Stimulated activated CD8-positive, alpha-beta memory T cell treated with anti-CD3 and anti-CD28 coated beads, Interleukin-15, amount 100 ng/mL, for 4 hours (primary cell): ENCODE measurements at places on chromosomes 6 and 20.
A peak's percentile ranks its signal among the peaks of the same experiment; 100 is the strongest.

- DNase-seq, result no peak
Observed at GRCh38 chr6:70547313-70547712, 19.4 kb upstream of the SDHAF4 start.

- no peak for DNase-seq
Observed at GRCh38 chr6:4055420-4056041, 23.4 kb downstream of the FAM217A start.

- DNase-seq, result no peak
Observed at GRCh38 chr20:40628877-40629276, 60.2 kb downstream of the MAFB start.

DNA sequence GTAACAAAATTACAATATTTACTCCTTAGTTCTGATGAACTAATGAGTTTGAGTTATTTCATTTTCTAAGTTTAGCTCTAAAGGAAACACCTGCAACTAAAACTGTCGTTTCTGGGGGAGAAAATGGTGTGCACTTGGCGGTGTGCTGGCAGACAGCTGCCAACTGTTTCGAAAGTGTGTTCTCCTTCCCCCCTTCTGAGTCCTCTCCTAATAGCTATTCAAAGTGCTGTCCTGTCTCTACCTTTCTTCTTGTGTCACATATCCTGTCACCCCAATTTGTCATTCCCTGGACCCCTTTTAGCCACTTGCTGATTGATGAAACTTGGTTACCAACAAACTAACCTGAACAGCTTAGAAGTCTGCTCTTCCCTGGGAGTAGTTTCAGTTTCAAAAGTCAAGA, 4.9 kb upstream of the UBE2J1 start:
- no peak for DNase-seq

- DNase-seq, result no peak
Observed at GRCh38 chr20:13510837-13511488, 127.8 kb downstream of the TASP1 start.

- DNase-seq, result no peak
Observed at GRCh38 chr6:139235661-139236060, 56.1 kb downstream of the TXLNB start.

- DNase-seq, result no peak
Observed at GRCh38 chr6:10425975-10426780, 11.3 kb upstream of the TFAP2A start.

DNA sequence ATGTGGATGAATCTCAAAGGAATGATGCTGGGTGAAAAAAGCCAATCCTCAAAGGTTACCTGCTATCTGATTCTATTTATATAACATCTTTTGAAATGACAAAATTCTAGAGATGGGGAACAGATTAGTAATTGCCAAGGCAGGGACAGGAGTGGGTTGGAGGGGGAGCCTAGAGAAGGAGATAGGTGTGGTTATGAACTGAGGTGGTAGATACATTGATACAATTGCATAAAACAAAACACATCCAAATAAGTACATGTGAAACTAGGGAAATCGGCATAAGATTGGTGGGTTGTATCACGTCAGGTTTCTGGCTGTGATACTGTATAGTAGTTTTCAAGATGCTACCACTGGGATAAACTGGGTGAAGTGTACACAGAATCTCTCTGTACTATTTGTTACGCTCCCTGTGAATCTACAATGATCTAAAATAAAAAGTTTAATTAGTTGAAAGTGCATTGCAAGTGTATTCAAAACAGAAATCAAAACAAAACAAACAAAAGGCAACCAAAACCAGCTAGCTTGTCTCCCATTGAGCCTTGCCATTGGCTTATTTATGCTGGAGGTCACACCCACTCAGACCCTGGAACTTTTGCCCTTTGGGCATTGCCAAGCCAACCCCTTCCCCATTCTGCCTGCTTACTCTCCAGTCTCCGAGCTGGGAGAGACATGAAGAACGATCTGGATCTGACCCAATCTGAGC, 27.8 kb downstream of the PPP1R16B start:
- no peak for DNase-seq

- no peak for DNase-seq
Observed at GRCh38 chr6:107173779-107174178, 58.5 kb upstream of the BEND3 start.

GRCh38 chr6:15032015-15032414, 213.9 kb upstream of the JARID2 start:
- DNase-seq, result no peak

DNA sequence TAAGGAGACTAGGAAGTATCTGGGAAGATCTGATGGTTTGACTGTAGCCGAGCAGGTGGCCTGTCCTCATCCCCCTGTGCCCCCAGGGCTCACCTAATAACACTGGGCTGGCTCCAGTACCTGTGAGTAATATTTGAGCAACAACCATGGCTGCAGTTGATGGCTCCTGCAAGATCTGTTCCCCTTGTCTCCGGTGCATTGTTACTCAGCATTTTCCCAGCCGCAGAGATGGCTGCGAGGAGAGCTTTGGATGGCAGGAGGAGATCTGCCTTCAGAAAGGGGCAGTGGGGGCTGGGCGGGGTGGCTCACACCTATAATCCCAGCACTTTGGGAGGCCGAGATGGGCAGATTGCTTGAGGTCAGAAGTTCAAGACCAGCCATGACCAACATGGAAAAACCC, 39.3 kb downstream of the PTK7 start:
- no peak for DNase-seq

DNA sequence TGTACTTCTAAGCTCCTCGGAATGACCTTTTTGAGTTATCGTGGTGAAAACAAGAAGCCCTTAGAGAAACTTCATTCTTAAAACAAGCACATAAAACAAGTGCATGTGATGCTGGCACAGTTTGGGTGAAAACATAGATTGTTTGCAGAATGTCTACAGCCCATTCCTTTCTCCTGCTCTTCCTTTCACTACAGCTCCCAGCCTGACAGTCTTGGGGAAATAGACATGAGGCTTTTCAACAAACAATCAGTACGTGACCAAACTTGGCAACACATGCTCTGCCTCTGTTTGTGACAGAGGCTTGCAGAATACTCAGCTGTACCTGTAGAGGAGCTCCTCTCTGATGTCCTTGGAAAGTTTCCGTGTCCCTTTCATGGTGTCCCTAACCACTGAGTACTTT, 321.6 kb downstream of the ZFAND3 start:
- no peak for DNase-seq

- DNase-seq, result no peak
Observed at GRCh38 chr20:49556621-49557020, 11.3 kb downstream of the PTGIS start.

DNA sequence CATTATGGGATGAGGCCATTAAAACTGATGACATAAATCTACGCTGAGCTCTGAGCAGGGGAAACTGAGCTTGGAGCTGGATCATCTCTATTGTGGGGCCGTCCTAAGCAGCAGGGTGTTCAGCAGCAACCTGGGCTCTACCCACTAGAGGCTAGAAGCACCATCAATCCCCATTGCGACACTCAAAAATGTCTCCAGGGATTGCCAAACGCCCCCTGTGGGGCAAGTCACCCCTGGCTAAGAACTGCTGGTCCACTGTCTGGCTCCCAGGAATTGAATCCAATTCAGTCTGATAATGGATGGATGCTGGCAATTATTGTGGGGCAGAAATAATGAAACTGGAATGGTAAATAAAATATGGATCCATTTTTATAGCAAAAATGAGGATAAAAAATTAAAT, 38.2 kb downstream of the PMEPA1 start:
- no peak for DNase-seq

- DNase-seq, result no peak
Observed at GRCh38 chr6:30615958-30616810, 859 bp downstream of the PPP1R10 start.

- no peak for DNase-seq
Observed at GRCh38 chr6:31585491-31585890, 586 bp upstream of the LST1 start.

DNA sequence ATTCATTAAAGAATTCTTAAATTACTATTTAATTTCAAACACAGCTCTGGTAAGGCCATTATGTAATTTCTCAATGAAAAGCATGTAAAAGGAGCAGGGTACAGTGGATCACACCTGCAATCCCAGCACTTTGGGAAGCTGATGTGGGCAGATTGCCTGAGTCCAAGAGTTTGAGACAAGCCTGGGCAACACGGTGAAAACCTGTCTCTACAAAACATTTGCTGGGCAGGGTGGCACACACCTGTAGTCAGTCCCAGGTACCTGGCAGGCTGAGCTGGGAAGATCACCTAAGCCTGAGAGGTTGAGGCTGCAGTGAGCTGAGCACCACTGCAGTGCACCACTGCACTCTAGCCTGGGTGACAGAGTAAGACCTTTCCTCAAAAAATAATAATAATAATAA, 37.4 kb downstream of the MDN1 start:
- DNase-seq, result no peak

GRCh38 chr20:10613911-10614310, 59.9 kb downstream of the JAG1 start:
- no peak for DNase-seq

DNA sequence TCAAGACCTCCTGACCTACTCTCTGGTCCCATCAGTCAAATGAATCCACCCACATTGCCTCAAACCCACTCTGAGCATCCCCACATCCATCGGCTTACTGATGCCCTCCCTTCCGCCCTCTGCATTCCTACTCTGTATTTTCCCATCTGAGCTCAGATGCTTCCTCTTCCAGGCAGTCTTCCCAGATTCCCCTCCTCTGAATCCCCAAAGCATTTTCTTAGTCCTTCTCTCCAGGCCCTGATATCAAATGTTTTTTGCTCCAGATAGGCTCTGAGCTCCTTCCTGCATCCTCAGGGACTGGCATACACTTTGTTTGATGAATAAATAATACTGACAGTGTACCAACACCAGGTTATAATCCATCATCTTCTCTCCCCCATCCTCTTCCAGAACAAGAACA, 3.9 kb downstream of the PLTP start:
- no peak for DNase-seq

GRCh38 chr6:107633680-107634323, 143.9 kb downstream of the SOBP start:
- DNase-seq, result no peak

DNA sequence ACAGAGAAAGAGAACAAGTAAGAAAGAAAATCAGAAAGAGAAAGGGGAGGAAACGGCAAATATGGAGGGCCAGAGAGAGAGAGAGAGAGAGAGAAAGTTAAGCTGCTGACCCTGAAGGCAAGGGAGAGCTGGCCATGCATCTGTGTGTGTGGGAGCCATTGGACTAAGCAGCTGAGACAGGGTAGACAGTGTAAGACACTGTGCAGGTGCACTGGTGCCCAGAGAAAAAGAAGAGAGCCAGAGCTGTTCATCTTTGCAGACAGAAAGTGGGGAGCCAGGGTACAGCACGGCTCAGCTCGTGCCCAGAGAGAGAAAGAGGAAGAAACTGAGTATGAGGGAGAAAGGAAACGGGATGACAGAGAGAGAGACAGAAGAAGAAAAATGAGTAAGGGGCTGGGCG, 24.2 kb upstream of the ZNF318 start:
- no peak for DNase-seq

GRCh38 chr20:13212750-13213149, 8.3 kb upstream of the ISM1 start:
- DNase-seq, result no peak

GRCh38 chr6:53696341-53696740, 30.8 kb upstream of the KLHL31 start:
- no peak for DNase-seq

DNA sequence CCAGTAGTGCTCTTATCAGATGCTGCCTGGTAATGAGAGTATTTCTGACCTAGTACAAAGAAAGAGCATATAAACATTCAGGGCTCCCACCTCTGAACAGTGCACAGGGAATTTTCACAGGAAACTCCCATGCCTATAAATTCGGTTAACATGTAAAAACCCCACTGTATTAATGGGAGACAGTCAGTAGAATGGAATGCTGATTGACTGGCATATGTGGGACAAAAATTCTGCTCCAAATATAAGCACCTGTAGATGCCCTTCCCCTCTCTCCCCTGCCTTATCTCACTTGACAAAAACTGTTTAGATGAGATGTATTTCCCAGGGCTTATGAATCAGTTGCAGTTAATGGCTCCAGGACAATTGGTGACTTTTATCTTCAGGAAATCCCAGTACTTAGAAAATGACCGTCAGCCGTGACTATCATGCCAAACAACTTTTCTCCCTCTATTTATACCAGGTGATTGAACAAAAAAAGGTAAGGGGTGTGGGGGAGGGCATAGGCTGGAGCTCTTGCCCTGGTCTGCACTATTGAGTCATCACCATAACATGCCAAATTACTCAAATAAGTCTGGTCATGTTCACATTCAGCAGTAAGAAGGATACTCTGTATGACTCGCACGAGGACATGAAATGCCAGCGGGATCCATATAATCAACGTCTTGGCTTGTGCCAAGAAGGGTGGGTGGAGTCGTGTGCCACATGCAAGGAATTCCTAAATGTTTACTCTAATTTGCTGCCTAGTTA, 176.4 kb upstream of the BMP2 start:
- no peak for DNase-seq

- no peak for DNase-seq
Observed at GRCh38 chr6:118896339-118897136, 2.6 kb downstream of the ASF1A start.

- no peak for DNase-seq
Observed at GRCh38 chr6:6972456-6972855, 135.3 kb upstream of the RREB1 start.

- DNase-seq, result peak; percentile 9
Observed at GRCh38 chr20:13546497-13547131, 92.1 kb downstream of the TASP1 start.

DNA sequence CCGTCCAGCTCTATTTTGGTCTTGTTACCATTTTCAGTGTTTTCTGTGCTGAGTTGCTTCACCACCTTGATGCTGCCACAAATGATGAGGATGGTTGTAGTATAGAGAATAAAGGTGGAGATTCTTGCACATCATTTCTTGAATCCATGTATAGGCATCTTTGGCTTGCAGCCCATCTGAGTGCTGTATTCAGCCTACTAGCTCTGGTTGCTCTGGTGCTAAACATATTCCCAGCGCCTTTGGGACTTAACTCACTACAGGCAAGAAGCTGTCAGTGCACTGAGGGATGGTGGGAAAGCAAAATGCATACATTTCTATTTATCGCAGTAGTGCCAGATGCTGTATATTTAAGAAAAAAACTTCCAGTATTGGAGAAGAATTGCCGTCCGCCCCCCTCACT, 86.0 kb downstream of the CARMIL1 start:
- no peak for DNase-seq

- DNase-seq, result no peak
Observed at GRCh38 chr6:46059608-46060007, 43.9 kb upstream of the CLIC5 start.

DNA sequence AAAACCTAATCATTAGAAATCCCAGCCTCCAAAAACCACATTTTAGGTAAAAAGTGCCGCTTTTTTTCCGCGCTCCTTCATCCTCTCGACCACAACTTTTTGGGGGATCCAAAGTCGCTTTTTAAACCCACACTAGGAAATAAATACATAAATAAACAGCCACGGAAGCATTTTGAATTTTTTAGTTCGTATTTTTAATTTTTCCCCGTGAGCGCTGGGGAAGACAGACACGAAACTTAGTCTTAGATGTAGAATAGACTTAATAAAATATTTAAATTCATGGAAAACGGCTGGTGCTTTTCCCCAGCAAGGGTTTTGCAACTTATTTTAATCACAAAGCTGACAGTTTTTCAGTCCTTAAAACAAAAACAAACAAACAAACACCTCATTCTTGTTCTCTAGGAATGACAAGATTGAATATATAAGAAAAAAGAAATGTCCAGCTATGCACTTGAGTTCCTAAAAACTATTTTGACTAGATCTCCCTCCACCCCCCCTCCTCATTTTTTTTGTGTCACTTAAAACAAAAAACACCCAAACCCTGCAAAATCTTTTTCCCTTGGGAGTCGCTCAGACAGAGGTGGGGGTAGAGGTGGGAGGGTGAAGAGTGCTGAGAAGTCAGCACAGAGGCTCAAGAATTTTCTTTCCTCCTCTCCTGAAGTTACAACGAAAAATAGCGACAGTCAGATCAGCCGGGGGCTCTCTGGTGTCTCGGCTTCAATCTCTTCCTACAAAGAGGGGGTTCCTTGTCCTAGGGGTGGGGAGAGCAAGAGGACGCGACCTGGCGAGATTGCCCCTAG, 43.4 kb upstream of the SUPT3H start:
- DNase-seq, result no peak
